ENCODE measurements at places on chromosomes 3 and 15.
A peak's percentile ranks its signal among the peaks of the same experiment; 100 is the strongest.

DNA sequence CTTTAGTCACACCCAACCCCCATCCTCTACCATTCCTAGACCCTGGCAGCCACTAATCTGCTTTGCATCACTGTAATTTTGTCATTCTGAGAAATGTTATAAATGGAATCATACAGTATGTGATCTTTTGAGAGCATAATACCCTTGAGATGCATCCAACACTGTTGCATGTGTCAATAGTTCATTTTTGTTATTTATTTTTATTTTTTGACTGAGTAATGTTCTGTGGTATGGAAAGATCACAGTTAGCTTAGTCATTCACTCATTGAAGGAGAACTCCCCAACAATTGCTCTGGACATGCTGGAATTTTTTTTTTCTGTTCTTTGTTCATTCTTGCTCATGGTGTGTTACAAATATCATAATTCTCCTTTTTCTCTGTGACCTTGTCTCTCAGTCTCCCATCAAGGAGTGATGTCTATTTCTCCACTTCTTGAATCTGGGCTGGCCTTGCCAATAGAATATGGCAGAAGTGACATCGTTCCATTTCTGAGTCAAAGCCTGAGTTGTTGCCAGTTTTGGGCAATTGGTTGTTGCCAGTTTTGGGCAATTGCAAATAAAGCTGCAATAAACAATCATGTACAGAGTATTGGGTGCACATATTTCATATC is 6.8 kb upstream of the ADPGK start:
- peak; percentile 53 for DNase-seq

DNA sequence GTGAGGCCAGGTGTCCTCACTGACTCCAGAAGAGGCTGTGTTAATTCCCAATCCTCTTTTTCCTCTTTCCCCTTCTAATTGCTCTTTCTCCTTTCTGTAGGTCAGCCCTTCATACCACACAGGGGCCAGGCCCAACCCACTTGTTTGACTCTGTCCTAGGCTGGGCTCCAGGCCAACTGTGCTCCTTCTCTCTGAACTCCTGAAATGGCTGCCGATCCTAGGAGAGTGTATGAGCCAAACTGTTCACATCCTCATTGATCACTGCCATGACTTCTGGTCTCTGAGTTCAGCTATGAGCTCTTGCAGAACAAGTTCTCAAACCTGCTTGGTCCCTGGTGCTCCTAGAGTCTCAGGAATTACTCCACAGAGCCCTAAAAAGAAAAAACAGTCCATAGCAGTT is 145.1 kb downstream of the VGLL4 start:
- peak; percentile 73 for DNase-seq

DNA sequence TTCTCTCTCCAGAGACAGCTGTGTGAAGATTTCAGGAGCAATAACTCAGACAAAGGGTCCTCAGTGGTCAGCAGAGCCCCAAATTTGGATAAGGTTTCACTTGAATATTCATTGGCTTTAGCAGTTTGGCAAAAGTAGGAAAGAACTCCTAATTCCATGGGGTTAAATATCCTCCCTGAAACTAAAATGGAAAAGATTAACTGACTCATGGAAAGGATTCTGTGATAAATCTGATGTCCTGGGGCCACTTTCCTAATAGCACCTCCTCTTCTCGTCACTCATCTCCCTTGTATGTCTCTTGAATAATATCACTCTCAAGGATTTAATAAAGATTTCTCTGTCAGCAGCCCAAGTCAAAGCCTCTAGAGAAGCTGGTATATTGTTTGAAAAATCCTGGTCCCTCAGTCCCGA is 33.3 kb upstream of the TBC1D23 start:
- peak; percentile 50 for DNase-seq

- DNase-seq: no peak
These were observed 144.4 kb upstream of the THRB start for GRCh38 chr3:24639061-24639460.

- peak; percentile 50 for DNase-seq
These were observed 92.8 kb downstream of the GOLIM4 start for GRCh38 chr3:168002786-168003368.

GRCh38 chr3:105950881-105951600 is 82.2 kb upstream of the CBLB start:
- no peak for DNase-seq

GRCh38 chr15:71259866-71260265 is 144.6 kb downstream of the THSD4 start:
- no peak for DNase-seq

DNA sequence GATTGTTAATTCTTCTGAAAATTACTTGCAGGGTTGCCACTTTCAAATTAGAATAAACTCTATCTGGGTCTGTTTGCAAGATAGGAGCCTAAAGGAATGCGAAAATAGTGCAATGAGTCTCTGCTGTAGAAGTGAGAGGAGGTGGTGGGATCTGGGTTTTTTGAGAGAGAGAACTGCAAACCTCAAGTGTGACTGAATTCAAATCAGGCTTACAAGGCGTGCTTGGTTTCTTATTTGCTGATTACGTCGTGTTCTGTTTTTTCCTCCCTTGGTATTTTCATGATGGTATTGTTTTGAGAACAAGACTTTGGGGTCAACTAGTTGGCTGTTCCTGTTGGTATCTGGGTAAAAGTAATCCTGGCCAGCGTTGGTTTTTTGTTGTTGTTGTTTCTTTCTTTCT is 490.9 kb upstream of the CFAP20DC start:
- DNase-seq: peak; percentile 20

GRCh38 chr15:77772641-77773402 is 140.1 kb upstream of the LINGO1 start:
- DNase-seq: no peak

DNA sequence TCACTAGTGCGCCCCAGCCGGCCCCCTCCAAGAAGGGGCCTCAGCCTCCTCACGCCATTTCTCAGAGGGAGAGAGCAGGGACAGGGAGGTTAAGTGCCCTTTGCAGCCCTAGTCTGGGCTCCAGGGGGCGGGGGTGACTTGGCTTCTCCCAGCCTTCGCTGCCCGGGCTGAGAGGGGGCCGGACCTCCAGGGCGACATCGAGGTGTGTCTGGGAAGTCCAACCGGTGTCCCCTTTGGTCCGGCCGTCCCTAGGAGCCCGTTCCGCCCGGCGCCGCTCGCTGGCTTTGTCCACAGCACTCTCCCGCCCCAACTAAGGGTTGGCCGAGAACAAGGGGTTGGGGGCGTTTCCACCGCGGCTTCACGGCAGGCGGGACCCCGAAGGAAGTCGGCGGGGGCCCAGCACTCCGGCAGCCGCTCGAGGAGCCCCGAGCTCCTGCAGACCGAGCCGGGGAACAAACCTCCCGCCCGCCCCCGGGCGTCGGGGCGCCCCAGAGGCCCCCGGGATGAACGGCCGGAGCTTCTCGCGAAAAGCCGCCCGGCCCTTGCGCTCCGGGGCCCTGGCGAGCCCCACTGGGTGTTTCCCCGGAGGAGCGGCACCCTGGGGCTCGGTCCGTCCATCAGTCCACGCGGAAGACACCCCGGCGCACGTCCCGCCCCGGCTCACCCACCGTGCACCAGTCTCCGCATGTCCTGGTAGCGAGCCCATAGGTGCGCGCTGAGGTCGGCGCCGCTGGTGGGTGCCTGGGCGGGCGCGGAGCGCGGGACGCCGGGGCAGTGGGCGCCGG is 627 bp downstream of the NT5DC2 start:
- DNase-seq: peak; percentile 34

GRCh38 chr3:144429719-144430121 is 458.1 kb downstream of the DIPK2A start:
- no peak for DNase-seq

DNA sequence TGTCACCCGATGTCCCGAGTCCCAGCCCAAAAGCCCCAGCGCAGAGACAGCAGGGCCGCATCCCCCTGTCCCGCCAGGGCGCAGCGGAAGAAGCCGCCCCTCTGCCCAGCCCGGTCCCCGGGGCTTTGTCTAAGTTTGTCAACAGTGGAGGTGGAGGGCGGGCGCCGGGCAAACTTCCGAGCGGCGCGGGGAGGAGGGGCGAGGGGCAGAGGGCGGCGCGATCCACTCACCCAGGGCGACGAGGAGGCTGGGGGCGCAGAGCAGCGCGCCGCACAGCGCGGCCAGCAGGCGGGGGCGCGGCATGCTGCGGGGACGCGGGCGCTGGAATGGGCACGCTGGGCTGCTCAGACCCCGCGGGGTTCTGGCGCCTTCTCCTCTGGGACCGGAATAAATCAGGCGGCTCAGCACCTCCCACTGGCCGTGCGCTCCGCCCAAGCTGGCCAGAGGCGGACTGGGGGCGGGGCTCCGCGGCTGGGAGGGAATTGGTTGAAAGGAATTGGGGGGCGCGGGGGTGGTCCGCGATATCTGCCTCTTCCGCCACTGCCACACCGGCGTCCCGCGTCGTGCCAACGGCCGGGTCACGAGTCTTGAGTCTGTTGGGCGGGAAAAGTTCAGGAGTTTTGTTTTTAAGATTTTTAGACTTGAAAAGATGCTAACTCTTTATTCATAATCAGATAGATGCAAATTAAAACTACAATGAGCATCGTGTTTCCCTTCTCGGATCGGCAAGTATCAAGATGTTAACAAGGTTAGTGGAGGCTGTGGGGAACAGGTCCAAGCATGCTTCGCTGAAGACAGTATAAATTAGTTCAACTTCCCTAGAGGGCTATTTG is at the start of gene MFGE8:
MFGE8 (minus strand) TSS at position 363 of the 833 bp plus-strand sequence; CDS start at position 303, 60 bp downstream.
- DNase-seq: peak; percentile 85

DNA sequence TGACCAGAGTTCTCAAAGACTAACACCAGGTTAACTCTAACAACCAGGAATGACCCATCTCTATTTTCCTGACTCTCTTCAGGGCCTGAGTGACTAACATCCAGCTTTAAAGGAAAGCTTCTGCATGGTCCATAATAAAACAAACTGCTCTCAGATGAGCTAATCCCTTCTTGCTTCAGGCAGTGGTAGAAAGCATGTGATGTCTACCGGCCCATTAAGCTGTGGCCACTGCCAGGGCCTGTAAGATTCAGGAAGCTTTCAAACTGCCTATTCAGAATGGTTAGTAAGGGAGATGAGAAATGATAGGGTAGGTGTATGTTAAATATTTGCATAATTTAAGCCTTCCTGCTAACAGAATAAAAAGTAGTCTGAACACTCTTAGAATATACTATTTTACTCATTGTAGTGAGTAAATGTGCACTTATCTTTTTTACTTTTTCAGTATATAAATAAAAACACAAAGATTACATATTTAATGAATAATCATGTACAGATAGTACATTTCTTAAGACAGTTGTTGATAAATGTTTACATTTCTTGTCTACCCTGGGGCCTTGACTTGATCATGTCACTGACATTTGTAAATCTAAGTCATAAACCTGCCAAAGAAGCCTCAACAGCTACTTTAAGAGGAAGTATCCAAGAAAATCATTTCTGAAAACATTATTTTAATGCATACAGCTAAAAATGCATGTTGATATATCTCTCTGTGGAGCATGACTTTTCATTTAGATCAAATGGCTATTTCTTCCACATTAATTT is 222.0 kb downstream of the MCTP2 start:
- no peak for DNase-seq

DNA sequence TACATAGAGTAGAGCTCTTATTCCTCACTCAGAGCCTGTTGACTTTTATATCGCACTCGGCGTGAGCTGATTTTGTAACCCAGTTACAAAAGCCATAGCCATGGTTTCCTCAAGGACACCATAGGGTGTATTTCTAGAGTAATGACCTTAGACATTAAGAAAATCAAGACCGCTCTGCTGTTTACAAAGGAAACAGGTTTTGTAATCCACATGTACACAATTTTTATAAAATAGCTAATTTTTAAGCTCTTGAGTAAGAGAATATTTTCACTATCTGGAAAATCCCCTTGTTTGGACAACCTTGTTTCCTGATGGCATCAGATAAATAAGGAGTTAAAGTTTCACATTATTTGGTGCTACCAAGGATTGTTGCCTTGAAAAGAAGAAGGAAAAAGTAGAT is 104.7 kb downstream of the PGPEP1L start:
- DNase-seq: no peak

GRCh38 chr3:72134989-72135451 is 350.1 kb upstream of the PROK2 start:
- DNase-seq: no peak

DNA sequence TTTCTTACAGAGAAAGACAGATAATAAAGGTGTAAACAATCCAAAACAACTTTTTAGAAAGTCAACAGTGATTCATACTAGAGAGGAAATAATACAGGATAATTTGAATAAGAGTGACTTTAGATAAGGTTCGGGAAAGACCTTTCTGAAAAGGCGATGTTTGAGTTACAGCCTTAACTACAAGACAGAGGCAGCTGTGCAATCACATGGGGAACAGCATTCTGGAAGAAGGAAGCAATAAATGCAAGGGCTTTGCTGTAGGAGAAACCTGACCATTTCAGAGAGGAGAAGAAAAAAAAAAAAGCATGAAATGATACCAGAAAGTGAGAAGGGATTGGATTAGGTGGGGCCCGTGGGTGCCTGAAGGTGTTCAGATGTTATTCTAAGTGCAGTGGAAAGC is 200.6 kb upstream of the ATP11B start:
- no peak for DNase-seq

DNA sequence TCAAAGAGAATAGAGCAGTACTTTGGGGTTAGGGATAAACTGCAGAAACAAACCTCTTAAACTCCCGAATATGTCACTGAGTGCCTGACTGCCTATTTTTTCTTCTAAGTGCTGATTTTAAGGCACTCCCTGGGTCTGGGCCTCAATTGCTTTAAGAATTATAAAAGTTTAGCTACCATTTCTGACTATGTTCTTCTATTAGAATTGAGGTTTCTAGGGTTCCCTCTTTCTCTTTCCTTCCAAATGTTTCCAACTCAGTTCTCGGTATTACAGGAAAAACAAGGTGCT is 28.9 kb downstream of the PLS1 start:
- DNase-seq: no peak

DNA sequence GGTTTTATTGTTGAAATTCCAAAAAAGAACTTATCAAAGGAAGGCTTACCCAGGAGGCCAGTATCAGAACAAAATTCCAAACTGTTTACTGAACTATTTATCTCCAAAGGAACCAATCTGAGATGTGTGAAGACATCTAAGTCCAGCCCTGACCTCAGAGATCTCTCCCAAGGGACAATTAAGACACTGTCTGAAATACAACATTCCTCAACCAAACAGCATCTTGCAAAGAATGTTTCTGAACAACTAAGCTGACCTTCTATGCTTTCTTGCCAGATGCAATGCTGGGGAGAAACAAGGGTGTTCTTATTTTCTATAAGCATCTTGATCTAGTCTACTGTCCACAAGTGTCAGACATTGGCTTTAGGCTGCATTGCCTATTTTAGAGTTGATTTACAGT is 13.6 kb downstream of the PDZRN3 start:
- peak; percentile 74 for DNase-seq

DNA sequence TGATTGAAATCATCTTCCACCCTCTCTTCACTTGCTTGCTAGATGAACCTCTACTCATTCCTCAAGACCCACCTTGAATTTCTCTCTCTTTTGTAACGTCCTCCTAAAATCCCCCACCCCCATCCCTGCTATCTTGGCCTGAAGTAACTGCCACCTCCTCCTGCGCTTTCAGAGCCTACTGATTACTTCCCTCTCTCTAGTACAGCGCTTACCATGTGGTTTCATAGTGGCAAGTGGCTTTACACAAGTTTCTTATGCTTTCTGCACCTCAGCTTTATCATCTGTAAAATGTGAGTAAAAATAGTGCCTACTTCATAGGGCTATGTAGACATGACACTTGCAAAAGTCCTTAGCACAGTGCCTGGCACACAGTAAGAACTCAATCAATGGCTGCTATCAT is 28.7 kb upstream of the DAZL start:
- no peak for DNase-seq

GRCh38 chr15:40064231-40064894 is 25.4 kb upstream of the SRP14 start:
- DNase-seq: peak; percentile 90

GRCh38 chr3:52104684-52105640 is 48.6 kb upstream of the DUSP7 start:
- no peak for DNase-seq
